Endothelial cell (in vitro differentiated cells): ENCODE measurements at places on chromosomes 16 and 17.

DNA sequence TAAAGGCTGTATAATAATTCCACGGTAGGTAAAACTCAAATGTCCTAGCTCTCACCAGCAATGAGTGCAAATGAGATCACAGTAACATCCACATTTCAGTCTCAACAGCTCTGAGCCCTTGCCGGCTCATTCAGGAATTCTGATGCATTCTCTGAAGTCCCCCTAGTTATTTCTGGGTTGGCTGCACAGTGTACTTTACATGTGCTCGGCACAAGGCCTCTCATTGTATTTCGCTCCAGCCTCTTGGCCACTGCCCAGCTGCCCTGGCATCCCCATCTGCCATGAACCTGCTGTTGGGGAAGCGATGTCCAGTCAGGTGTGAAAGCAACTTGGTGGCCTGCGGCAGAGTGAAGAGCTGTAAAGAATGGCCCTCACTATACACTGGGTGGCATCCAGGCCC, 14.3 kb downstream of the PRCD start:
- DNase-seq, result no peak

- peak; percentile 55 for DNase-seq
These were observed 3.0 kb downstream of the TNK1 start for GRCh38 chr17:7383742-7384488.

GRCh38 chr17:14057591-14057990, 11.7 kb upstream of the COX10 start:
- DNase-seq, result no peak

GRCh38 chr17:31604936-31605335, 213.5 kb downstream of the RAB11FIP4 start:
- DNase-seq, result no peak

DNA sequence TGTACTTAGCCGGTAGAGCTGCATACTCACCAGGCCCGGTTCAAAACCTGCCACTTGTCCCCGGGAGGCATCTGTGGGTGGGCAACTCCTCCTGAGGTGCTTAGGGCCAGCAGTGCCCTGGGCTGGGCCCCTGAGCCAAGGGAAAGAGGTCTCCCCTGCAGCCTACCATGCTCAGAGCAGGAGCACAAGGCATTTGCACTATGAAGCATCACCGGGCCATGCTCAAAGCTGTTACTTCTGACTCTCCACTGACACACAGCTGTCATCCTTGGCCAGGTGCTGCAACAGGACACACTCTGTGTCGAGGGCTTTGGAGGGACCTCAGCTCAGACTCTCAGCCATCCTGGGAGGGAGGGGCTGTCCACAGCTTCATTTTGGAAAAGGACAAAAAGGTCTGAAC, 37.2 kb downstream of the SLC38A8 start:
- no peak for DNase-seq

- DNase-seq, result no peak
These were observed 350.1 kb upstream of the KIF2B start for GRCh38 chr17:53472586-53472985.

DNA sequence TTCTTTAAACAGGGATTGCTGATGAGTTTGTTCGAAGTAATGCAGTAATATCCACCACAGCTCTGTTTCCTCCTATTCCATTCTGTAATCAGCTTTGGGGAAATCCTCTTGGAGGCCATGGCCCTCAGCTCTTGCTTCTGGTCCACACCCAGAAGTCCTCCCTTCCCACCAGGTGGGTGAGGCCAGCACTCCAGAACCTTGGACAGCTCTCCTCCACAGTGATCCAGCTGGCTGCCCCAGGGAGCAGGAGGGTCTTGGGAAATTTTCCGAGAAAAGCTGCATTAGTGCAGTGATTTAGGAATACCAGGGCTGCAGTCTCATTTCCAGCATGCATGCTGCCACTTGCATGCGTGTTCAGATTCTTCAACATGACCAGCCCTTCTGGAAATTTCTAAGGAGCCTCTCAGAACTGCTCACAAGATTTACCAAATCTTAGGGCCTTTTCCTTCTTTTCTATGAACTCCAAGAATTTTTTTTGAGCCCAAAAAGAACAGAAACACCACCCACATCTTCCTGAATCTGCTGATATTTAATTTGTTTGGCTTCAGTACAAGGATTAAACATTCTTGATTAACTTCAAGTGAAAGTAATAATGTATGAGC, 4.2 kb downstream of the SMPD3 start:
- peak; percentile 81 for DNase-seq

DNA sequence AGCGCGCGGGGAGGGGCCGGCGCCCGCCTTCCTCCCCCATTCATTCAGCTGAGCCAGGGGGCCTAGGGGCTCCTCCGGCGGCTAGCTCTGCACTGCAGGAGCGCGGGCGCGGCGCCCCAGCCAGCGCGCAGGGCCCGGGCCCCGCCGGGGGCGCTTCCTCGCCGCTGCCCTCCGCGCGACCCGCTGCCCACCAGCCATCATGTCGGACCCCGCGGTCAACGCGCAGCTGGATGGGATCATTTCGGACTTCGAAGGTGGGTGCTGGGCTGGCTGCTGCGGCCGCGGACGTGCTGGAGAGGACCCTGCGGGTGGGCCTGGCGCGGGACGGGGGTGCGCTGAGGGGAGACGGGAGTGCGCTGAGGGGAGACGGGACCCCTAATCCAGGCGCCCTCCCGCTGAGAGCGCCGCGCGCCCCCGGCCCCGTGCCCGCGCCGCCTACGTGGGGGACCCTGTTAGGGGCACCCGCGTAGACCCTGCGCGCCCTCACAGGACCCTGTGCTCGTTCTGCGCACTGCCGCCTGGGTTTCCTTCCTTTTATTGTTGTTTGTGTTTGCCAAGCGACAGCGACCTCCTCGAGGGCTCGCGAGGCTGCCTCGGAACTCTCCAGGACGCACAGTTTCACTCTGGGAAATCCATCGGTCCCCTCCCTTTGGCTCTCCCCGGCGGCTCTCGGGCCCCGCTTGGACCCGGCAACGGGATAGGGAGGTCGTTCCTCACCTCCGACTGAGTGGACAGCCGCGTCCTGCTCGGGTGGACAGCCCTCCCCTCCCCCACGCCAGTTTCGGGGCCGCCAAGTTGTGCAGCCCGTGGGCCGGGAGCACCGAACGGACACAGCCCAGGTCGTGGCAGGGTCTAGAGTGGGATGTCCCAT, 232.8 kb downstream of the SEC14L1 start:
- DNase-seq, result peak; percentile 63

DNA sequence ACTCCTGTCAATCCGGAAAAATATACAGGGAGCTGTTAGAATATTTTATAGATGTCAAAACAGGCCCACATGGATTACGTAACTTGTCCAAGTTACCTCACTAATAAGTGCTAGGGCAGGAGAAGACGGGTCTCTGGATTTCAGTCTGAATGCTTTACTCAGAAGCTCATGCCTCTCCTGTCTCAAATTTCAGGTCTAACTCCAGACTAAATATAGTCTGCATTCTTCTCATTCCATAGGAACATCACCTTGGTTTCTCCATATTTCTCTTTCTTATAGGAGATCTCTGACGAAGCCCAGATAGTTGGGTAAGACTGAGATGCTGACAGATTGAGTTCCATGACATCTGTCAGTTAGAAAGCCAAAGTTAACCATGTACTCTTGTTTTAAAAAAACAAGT, 174.2 kb downstream of the STX8 start:
- no peak for DNase-seq

- no peak for DNase-seq
These were observed 3.0 kb downstream of the MT2A start for GRCh38 chr16:56611281-56611833.

- no peak for DNase-seq
These were observed 5.8 kb upstream of the RAB37 start for GRCh38 chr17:74731347-74731605.

DNA sequence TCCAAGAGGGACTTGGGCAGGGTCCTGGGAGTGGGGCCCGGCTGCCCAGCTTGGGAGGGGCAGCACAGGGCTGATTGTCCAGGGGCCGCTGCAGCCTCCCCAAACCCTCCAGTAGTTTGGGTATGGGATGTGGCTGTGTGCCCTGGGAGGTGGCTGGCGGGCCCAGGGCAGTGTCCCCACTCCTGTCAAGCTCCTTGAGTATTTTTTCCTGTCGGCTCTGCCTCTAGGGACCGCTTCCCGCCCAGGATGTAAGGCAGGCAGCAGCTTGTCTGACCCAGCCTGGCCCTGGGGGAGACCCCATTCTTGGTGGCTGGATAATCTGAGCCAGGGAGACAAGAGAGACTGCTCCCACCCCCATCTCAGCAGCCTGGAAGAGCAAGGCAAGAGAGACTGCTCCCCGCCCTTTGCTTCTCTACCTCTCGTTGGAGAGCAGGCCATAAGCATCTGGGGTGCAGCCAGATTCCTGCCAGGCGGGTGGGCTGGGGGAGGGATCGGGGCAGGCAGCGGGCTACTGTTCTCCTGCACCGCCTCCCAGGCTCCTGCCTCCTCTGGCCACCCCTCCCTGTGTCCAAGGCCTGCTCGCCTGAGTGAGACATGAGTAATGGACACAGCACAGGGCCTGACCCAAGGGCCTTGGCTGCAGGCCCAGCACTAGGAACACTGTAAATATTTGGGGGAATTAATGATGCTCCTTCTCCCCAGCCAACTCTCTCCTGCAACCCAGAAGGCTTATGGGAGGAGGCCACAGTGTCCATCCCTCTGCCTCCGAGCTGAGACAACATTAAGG, 18.4 kb upstream of the ITGA3 start:
- no peak for DNase-seq

DNA sequence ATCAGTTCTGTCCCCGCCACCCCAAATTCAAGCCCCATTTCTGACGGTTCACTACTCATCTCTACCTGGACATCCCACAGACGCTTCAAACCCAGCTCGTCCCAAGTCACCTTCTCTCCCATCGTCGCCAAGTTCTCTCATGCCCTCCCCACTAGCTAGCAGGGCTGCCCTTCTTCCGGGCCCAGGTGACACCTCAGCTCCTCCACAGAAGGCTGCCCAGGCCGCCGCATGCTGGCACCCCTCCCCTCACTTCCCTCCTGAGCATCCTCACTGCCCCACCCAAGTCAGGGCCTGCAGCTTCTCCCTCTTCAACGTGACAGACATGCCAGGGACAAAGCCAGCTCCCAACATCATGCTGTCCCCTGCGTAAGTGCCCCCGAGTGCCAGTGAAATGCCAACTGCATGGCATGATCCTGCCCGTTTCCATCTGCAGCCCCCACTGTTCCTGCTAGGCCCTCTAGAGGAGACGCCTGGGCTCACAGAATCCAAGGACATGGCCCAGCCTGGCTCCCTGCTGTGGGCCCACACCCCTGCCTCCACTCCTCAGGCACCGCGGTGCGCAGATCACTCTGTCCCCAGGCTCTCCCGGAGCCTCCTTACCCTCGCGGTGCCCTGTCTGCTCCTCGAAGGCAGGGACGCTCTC, 5.9 kb downstream of the CYB561 start:
- DNase-seq, result no peak

- no peak for DNase-seq
These were observed 63.2 kb downstream of the AMFR start for GRCh38 chr16:56362057-56362655.

- no peak for DNase-seq
These were observed 3.0 kb upstream of the RCVRN start for GRCh38 chr17:9907883-9908648.

- no peak for DNase-seq
These were observed 3.8 kb downstream of the HEATR9 start for GRCh38 chr17:35864853-35865252.

- peak; percentile 3 for DNase-seq
These were observed 209.4 kb upstream of the GSE1 start for GRCh38 chr16:85403693-85404092.

DNA sequence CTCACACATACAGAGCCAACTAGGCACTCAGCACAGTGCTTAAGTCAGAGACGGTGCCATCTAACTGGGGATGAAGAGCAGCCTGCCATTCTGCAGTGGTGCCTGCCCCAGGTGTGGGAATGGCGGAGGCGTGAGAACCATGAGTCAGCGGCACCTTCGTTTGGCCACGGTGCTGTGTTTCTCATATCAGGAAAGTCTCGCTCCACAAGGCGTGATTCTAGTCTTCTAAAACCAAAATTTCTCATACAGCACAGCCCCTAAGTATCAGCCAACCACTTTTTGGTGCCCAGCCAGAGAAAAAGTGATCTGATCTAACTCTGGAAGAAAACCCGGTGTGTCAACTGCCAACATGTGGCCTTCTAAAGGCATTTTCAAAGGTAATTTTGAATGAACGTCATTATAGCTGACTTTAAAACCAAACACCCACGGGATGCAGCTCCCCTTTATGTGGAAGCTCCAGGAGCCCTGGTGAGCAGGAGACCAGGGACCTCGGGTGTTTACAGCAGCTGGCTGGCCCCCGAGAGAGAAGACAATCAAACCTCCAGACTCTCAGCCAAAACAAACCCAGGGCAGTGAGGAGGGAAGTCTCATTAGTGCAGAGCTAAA, 54.6 kb downstream of the ABCC12 start:
- DNase-seq, result no peak

- no peak for DNase-seq
These were observed 87.5 kb upstream of the GSE1 start for GRCh38 chr16:85525420-85526184.

DNA sequence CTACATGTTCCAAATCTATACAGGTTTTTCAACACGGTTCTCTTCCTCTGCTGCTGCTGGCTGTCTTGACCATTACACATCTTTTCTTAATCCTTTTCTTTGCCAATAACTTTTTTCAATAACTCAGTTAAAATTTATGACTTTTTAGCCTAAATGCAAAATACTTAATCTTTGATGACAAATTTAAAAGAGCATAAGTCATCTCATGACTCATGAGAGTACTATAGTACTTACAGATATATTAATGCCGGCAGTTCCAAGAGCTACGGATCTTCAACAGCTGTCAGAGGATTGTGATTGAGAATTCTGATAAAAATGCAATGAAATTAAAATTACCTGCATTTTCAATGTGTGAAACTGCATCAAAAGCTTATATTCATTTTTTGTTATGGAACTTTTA, 105.5 kb downstream of the KPNA2 start:
- no peak for DNase-seq

DNA sequence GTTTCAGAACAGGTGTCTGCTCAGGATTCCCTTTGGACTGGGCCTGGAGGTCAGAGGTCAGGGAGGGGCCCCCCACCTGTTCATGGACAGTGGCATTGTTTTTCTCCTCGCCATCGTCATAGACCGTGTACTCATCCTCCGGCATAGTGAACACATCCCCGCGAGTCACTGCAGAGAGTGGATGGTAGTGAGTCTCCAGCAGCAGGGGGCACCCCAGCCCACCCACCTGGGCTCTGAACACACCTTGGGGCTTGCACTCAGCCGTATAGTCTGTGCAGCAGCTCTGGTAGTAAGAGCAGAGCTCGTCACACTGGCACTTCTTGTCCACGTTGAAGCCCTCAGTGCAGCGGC, 448 bp downstream of the VTN start:
- no peak for DNase-seq

DNA sequence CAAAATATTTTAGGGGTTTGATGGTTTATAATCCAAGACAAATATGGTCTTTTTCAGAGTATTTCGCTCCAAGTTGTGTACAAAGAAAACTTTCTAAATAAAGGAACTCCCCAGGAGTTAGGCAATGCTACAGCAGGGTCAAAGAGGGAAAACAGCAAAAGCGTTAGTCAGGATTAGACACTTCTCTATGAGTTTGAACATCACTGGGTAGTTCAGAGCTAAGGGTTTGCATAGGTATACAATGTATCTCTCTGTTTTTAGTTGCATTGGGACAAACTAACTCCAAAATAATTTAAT, 34.8 kb downstream of the FAM20A start:
- no peak for DNase-seq
